ENCODE measurements at places on chromosomes 3 and 15.

DNA sequence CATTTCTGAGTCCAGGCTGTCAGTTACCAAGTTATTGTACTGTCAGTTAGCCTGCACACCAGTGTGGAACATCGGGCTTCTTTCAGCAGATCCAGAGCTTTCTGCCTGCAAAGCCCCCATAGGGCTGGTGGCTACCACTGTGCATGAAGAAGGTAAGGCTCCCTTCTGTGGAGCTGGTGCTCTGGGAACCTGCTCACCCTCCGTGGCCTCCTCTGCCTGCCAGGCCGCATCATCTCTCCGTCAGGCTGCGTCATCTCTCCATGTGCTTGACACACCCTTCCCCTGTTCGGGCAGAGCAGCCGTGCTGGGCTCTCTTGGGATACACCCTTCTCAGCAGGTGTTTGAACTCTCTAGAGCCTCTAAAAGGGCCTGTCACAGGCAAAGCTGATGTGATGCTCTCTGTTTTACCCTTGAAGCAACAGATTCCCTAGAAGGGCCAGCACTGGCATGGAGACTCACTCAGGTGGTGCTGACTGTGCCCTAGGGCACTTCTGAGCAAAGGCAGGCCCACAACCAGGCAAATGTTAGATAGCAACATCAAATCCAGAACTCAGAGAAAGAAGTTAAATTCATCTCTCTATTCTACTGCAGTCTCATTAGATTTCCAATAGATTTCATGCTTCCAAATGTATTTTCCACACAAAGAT lies 261.1 kb downstream of the EPHB1 start:
- DNase-seq, result no peak

DNA sequence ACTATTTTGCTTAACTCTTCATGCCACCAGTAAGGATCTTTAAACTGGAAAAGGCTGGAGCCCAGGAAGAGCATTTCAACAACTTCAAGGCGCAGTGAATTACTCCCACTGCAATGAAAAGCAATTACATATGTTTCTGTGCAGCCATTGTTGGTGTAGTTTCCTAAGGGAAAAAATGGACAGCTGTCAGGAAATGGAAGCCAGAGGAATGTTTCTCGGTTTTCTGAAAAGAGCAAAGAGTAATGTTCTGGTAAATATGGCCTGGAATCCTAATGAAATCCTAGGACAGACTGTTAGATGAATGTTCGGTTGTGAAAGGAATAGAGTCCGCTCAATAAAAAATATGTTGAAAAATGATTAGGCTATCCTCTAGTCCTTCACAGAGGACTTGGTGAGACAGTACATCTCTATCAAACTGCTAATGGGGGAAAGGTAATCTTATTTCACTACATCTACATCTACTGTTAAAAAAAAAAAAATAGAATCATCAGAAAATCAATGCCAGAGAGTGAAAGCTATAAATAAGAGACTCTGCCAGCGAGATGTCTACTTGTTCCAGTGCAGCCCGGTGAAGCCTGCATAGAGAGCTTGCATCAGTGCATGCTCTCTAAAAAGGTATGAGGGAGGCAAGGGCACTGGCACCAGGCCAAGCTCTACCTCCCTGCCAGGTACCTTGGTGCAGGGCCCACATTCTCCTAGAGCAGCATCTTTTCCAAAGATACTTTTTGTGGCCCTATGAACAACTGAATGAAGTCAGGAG lies 68.2 kb upstream of the TJP1 start:
- DNase-seq, result no peak

GRCh38 chr3:50162034-50162883 lies 7.1 kb downstream of the SEMA3F start:
- no peak for DNase-seq

- no peak for DNase-seq
These were observed 890.9 kb downstream of the GBE1 start for GRCh38 chr3:80870476-80871041.

DNA sequence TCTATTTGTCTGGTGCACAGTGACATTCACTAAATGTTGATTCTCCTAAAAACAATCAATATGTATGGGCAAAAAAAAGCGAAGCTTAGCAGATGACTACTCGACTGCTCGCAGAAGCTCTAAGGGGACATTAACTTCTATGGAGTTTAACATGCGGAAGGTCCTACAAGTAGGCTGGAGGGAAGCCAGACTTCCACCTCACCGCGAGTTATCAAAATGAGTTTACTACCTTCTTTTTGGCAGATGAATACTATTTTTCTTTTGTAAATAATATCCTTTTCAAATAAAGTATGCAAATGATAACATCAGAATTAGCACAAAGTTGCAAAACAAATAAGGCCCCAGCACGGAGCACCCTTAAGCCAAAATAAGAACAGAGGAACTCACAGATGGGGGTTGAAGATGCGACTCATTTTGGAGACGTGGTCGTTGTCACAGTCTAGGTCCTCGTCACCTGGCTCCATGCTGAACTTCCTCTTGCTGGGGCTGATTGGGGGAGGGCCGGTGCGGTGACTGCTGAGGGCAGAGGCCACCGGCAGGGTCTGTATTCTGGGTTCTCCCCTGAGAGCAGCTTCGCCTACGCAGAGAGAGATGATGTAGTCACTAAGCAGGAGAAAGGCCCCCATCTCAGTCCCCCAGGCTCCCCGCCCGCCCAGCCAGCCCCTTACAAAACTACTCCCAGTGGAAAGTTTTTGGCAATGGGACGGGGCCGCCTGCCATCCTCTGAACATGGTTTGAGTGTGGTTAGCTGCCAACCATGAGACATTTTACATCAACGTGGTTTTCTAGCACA lies 42.1 kb downstream of the VGLL4 start:
- DNase-seq, result no peak

GRCh38 chr15:75131269-75131643 lies 70.4 kb upstream of the C15orf39 start:
- no peak for DNase-seq

DNA sequence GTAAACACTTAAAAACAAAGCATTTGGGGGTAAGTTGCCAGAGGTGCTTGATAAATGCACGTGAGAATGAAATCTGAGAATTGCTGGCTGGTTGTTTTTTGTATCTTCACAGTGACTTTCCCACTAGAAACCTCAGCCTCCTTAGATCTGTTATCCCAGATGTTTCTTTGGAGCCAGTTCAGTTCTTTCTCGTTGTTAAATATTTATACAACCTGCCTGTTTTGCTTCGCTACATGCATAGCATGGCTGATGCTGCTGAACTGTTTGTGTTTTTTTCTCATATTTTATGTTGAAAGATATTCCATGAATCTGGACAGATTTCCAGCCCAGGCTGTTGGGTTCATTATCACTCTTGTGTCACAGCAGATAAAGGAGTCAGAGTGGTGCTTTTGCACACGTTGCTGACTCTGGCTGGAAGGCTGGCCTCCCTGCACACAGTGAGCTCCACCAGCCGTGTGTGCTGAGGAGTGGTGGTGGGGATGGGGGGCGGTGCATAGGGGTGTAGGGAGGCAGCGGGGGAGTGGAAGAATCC lies 80.2 kb downstream of the ARNT2 start:
- DNase-seq, result no peak

DNA sequence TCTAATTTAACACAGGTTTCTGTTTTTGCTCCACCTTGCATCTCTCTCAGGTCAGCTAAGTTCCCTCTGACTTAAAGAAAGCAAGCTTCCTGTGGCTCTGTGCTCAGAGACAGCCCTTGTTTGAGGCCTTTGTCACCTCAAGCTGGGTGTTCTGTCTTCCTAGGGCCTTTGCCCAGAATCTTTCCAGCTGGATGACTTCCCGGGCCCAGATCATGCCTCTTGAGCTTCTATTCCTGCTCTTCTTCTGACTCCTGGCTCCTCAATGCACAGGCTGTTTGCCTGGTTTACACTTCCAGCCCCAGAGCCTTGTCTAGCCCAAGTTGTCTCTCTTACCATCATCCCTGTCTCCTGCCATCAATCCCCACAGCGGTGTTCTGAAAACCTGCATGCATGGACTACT lies 300.6 kb downstream of the VPS13C start:
- no peak for DNase-seq

DNA sequence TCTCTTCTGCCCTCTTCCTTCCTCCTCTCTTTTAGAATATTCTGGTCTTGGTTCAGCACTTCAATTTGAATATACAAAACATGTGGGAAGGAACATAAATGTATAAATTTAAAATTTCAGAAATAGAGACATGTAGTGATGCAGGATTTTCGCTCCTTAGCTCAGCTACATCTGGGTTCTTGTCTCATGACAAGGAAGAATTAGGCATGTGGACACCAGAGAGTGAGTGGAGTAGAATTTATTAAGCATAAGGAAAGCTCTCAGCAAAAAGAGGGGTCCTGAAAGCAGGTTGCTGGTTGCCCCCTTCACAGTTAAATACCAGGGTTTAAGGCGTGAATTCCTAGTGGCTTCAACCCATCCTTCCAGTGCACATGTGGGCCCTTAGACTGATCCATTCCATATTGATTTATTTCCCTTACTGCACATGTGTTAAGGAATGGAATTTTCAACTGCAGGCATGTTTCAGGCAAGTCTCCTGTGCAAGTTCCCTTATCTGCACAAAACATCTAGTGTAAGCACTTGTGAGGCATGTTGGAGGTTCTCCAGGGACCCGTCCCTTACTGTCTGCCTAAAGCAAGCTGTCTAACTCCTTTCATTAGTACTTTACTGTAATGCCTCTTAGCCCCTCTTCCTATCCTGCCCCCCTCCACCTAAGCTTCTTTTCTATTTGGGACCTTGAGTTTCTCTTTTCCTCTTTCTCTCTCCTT lies 133.2 kb upstream of the STRIT1 start:
- no peak for DNase-seq

GRCh38 chr15:60017538-60018520 lies 13.7 kb downstream of the FOXB1 start:
- DNase-seq, result no peak

DNA sequence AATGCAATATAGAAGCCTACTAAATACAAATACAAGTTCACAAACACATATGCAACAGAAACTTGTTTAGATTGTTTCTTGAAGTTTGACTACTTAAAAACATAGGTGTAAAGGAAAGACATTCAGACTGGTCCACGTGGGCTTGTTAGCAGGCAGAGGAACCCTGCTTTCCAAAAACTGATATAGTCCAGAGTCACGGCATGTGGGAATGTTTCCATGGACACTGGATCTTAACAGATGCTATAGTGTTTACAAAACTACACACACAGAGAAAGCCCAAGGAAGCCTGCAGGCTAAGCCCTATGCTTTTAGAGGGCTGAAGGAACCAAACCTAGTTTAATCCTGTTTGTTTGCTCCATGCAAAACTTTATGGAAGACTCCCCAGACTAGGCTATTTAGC lies 45.2 kb upstream of the LRRC58 start:
- no peak for DNase-seq

DNA sequence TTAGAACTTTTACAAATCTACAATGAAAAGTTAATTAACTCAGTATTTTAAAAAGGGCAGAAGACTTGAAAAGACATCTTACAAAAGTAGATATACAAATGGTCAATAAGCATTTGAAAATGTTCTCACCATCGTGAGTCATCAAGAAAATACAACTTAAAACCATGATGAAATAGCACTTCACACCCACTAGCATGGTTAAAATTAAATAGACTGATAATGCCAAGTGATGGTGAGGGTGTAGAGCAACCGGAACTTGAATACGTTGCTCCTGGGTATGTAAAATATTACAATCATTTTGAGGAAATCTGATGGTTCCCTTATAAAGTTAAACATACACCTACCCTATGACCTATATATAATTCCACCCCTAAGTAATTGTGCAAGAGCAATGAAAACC lies 319.8 kb upstream of the UMPS start:
- DNase-seq, result no peak

GRCh38 chr3:177212756-177213155 lies 15.5 kb upstream of the TBL1XR1 start:
- DNase-seq, result no peak

DNA sequence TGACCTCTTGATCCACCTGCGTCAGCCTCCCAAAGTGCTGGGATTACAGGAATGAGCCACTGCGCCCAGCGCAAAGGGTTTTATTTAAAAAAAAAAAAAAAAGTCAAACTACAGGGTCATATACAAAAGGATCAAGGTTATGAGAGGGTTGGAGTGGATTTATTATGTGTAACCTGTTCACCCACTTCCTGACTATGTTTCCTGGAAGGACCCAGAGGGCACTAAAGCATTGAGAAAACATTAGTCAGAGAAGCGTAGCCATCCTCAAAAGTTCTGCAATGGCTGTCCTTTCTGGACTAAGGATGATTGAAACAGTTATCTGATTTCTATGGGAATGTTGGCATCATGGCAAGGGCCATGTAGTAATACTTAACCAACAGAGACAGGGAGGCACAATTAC lies 7.3 kb upstream of the SCAPER start:
- DNase-seq, result no peak

DNA sequence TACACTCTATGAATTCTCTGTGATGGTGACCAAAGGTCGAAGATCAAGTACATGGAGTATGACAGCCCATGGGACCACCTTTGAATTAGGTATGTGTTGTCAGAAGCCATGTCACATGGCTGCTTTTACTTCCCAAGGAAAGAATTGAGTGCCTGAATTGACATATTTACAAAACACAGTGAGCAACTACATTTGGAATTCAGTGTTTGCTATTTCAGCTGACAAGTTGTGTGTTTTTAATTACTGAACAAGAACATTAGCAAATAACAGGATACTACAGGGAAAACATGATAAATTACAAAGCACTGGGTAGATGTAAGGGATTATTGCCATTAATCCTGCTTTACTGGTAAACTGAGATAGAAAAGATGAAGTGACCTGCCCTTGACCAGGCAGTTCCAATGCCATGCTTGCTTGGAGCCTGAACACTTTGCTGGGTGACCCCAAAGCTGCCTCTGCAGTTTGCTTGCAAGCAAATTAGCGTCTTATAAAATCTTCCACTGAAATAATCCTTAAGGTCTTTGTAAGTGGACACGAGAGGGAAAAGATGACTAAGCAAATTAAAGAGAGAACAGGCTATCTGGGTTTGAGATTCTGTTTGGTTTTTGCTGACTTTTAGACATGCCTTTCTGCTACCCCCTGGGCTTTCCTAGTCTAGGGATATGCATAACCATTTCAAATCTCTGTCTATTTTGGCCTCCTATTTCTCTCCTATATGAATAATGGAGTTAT lies 98.2 kb downstream of the HCN4 start:
- no peak for DNase-seq

- DNase-seq, result no peak
These were observed 62.2 kb upstream of the MCF2L2 start for GRCh38 chr3:183490653-183491052.

- DNase-seq, result no peak
These were observed 46.3 kb upstream of the EIF3J start for GRCh38 chr15:44490622-44491021.

All from T-helper 9 cell (primary cell).